ENCODE measurements at places on chromosomes 6 and 20.

- DNase-seq: no peak
These were observed 694.4 kb upstream of the MARCKS start for GRCh38 chr6:113162739-113163138.

GRCh38 chr6:156910938-156911337 lies 133.8 kb downstream of the ARID1B start:
- DNase-seq: no peak

GRCh38 chr20:42204109-42204660 lies 586.0 kb upstream of the CHD6 start:
- DNase-seq: no peak

DNA sequence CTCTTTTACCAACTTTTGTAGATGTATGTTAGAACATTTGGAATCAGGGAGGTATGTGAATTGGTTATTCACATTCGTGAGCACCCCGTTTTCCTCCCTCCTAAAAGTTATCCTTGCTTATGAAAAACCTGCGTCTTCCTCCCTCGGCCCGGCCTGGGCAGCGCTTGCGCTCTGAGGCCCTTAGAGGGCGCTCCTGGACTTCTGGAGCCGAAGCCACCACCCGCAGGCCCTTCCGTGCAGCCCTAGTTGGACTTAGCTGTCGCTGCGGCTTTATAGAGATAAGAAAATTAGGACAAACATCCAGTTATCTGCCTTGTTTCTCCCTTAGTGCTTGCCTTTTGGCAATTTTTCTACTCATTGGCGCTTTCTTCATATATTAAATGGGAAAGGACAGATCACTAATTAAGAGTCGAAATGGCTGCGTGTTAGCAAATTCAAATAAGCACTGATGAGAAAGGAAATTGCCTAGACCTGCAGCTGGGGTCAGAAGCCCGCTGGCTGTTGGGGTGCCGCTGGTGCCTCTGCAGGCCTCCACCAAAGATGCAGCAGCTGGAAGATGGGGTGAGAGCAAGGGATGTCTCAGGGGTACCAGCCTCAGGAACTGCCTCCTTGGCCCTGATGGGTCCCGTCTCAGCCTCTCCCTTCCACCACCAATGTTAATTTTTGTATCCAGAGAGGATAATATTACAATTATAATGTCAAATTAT lies 5.2 kb downstream of the FNDC1 start:
- peak; percentile 86 for DNase-seq

DNA sequence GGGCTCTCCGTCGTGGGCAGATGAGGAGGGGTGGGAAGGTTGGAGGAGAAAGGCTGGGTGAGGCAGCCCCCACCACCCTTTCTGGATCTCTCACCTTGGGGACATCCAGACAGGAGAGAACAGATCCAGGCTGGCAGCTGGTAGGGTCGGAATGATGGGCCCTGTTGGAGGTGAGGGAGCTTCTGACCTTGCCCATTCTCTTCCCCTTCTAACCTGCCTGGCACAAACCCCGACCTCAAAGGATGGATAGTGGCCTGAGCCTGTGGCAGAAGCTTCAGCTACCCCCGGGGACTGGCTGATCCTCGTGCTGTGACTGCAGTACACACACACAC lies 6.0 kb upstream of the NPBWR2 start:
- DNase-seq: no peak

- DNase-seq: no peak
These were observed 37.6 kb downstream of the NRN1 start for GRCh38 chr6:5968817-5969734.

DNA sequence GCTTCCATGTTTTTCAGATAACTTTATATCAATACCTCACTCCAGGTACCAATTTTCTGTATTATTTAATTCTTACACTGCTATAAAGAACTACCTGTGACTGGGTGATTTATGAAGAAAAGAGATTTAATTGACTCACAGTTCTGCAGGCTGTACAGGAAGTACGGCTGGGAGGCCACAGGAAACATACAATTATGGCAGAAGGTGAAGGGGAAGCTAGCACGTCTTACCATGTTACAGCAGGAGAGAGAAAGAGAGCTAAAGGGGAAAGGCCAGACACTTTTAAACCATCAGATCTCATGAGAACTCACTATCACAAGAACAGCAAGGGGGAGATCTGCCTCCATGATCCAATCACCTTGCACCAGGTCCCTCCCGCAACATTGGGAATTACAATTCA lies 119.1 kb upstream of the BMP5 start:
- DNase-seq: no peak

GRCh38 chr6:132624175-132624574 lies at the start of gene TAAR2:
TAAR2 (minus strand) TSS chr6:132624275; CDS start chr6:132624275, 0 bp downstream.
- DNase-seq: no peak
